ENCODE measurements at places on chromosomes 2 and 18.

- DNase-seq = no peak
Observed at GRCh38 chr2:96202152-96202854, 6.3 kb downstream of the STARD7 start.

GRCh38 chr2:85548608-85548900 is 9.6 kb downstream of the MAT2A start:
- DNase-seq = no peak

GRCh38 chr18:7904529-7904928 is 337.4 kb downstream of the PTPRM start:
- no peak for DNase-seq

DNA sequence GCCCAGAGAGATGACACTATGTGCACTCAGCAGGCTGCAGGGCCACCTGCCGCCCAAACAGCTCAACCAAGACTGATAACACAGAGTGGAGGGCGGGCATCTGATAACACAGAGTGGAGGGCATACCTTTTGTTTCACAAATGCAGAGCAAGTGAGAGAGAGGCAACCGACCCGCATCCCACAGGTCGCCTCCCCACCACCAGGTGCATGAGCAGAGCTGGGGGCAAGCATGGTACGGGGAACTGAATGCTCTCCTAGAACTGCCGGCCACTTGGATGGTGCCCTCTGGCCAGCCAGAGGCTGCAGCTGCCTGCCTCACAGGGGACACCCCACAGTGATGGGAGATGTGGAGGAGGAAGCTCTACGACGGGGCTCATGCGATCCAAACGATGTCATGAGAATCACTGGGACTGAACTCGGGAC is 49.5 kb downstream of the ANO7 start:
- DNase-seq = no peak

DNA sequence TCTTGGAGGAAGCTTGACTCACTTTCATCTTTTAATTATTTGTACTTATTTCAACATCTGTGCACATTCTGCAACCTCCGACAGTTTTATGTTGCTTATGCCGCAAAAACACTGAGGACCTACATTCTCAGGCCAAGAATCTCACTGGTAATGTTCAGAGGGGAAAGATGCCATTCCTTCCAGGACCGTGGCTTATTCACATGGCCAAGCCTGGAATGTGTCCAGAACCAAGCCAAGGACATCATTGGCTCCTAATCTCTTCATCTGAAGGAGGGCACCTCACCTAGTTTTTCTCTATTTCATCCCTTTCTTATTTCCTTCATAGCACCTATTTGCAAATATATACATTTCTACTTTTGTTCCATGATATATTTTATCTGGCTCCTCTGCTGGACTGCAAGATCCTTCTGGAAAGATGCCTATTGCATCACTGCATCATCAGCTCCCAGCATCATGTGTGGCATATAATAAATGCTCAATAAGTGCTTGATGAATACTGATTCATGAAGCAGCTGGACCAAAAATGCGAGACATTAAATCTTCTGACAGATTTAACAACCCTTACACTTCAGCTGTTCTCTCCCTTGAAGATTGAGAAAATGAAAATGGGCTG is 377.1 kb downstream of the TNS1 start:
- DNase-seq = no peak
